ENCODE measurements at places on chromosomes 7 and 10. TPM values are rescaled to one million over a fixed set of nuclear protein-coding genes. Genes with fewer than 3 reads are reported as not detected.
A peak's percentile ranks its signal among the peaks of the same experiment; 100 is the strongest.

- DNase-seq = no peak
Observed at GRCh38 chr7:972110-972509, 3.2 kb downstream of the COX19 start.

- no peak for DNase-seq
Observed at GRCh38 chr10:95635319-95635733, 21.2 kb downstream of the ALDH18A1 start.

GRCh38 chr7:129136887-129137642, 7.4 kb upstream of the TSPAN33 start:
- no peak for DNase-seq

GRCh38 chr10:104548090-104548489, 93.0 kb upstream of the SORCS3 start:
- no peak for DNase-seq

- DNase-seq = no peak
Observed at GRCh38 chr10:70324339-70324861, 40.6 kb upstream of the NPFFR1 start.

DNA sequence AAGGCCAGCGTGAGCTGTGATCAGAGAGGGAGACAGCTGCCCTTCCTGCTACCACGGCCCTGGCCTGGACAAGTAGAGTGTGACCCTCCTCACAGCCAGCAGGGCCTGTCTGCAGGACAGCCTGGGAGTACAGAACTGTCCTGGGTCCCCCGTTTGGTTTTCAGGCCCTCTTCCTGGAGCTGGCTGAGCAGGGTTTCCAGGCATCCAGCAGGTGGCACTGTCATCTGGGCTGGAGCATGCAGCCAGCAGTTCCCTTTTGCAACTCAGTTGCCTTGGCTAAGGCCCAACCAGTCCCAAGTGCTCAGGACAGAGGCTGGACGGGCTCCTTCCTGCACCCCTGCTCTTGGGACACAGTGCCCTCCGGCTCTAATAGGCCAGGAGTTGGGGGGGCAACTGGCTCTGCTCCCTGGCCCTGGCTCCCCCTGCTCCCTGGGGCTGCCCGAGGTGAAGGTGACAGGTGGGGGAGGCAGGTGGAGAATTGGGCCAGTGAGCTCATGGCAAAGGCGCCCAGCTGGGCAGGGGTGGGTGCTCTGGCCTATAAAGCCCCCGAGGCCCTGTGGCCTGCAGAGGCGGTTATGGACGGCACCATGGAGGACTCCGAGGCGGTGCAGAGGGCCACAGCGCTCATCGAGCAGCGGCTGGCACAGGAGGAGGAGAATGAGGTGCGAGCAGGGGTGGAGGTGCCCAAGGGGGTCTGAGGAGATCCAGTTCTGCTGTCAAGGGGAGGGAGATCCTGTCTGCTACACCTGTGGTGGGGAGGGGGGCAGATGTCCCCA, at the start of gene ANKRD2:
Gene ANKRD2, plus strand, starts transcription at position 566 of the 776 bp plus-strand sequence. Its CDS starts 10 bp downstream, at position 576.
- peak; percentile 46 for DNase-seq

DNA sequence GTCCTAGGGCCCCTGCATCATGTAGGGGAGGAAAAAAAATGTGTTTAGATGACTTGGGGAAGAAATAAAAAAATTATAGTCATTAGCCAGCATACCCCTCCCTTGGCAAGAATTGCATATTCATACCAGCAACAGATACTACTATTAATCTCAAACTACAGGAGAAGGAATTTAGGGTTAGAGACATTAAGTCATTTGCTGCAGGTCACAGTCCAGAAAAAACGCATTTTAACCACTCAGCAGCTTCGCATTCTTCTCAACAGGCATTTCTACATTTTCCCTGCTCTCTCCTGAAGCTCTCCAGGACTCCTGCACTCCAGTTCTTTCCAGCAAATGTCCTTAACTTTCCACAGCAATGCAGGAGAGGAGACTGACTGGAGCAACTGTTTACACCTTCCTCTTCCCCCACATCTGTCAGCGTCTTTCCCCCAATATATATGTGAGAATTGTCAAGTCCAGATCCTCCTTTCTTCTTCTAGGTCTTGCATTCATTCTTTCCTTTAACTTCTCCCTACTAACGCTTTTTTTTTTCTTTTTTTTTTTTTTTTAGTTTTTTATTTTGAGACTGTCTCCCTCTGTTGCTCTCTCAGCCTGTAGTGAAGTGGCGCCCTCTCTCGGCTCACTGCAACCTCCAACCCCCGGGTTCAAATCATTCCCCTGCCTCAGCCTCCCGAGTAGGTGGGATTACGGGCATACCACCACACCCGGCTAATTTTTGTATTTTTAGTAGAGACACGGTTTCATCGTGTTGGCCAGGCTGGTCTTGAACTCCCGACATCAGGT, 35.6 kb downstream of the PRPS1L1 start:
- no peak for DNase-seq

METTL27 gene
- 1.0 TPM for total RNA-seq

CNNM2 gene
- 4.9 TPM for total RNA-seq
